ENCODE measurements at places on chromosomes 5 and 9.

DNA sequence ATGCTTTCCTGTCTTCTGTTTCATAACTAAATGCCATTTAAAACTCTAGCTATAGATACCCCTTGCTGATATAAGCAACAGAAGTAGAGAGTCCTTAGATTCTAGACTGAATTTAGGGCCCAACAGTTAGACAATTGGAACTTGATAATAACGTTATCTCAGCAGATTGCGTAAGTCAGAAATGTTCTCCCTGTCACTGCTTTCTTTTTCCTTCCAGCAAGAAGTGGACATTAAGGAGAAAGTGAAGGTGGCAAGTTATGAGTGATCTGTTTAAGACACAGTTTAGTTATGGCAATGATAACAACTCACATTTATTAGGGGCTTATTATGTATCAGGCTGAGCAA, 6.9 kb upstream of the GLIS3 start:
- no peak for DNase-seq

DNA sequence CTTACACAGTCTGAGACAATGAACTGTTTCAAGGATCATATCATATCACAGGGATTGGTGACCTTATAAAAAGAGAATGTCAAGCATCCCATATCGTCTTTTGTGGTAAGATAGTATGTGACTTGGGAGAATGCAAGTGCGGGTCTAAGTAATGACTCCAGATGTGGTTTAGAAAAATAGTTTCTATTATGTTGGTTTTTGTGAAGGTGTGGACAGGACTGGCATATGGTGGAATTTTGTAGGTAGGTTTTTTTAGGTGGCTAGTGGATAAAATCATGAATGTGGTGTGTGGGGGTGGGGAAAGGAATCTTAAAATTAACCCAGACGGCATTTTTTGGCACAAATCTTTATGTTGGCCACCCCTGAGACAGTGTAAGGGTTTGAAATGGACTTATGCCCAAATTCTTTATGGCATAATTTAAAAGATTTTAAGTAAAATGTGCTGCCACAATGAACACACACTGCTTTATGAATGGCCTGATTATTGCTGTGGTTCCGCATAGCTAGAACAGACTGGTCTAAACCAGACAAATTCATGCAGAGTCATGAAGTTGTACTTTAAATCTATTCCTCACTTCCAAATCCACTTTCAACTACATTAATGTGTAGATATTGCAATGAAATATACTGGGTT, 204.8 kb upstream of the HAPLN1 start:
- no peak for DNase-seq

DNA sequence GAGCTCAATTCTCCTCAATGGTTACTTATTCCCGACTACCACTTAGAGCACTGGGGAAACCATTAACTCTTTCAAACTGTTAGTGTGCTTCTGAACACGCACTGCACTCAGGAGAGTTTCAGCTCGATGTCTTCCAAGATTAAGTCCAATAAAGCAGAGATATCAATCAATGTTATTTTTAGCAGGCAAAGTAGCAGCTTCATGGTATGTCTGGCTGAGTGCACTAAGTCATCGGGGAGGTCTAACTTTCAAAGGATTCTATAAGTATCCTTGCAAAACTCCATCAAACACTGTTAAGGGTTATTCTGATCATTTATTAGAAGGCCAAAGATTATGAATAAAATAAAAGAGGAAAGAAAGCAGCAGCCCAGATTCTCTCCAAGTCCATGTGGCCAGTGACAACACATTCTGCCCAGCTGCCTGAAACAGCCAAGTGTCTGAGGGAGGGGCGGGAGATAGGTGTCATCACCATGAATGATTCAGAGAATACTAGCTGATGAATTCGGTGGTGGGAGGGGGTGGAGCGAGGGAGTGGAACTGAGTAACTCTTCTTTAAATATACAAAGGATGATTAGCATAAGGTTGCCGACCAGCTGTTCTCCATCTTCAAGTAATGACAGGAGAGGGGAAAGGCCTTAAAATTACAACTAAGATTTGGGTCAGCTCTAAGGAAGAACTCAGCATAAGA, 21.3 kb downstream of the NREP start:
- DNase-seq, result no peak

DNA sequence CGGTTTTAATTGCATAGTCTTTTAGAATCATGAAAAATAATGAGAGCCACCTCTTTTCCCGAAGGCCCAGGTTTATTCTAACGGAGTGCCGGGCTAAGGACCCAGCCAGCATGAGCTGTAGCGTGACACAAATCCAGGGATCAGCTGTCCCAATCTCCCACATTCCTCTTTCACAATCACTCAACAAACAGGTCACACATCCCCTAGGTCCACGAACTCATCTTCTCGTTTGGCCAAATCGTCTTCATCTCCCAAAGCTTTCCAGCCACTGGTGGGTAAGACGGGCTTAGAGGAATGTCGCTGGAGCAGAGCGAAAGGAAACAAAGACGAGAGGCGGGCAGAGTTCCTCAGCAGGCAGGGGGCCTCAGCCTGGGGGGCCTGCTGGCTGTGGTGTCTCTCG, 55.5 kb upstream of the GOLPH3 start:
- no peak for DNase-seq

DNA sequence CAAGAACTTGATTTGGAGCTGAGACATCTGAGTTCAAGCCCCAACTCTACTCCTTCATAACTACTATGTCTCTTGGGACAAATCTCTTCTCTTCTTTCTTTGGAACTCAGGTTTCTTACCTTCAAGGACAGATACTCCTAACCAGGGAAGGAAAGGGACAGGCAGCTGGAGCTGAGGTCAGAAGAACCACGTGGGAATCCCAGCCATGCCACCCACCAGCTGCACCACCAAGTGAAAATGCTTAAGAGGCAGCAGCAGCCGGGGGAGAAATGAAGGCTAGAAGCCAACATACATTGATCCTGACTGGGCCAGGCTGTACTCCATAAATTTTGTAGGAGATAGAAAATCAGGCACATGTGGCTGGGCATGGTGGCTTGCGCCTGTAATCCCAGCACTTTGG, 9.6 kb upstream of the OR5C1 start:
- peak; percentile 2 for DNase-seq

GRCh38 chr5:93591323-93591945, 8.4 kb downstream of the NR2F1 start:
- no peak for DNase-seq

GRCh38 chr5:173020643-173021042, 35.5 kb upstream of the CREBRF start:
- no peak for DNase-seq

- no peak for DNase-seq
These were observed 460.2 kb downstream of the NR2F1-AS1 start for GRCh38 chr5:93120771-93121170.

GRCh38 chr9:70031141-70031545, 12.5 kb upstream of the MAMDC2 start:
- no peak for DNase-seq

- no peak for DNase-seq
These were observed 7.4 kb downstream of the PTPRD start for GRCh38 chr9:10605388-10605787.

GRCh38 chr5:174065528-174066197, 20.2 kb downstream of the NSG2 start:
- DNase-seq, result no peak

DNA sequence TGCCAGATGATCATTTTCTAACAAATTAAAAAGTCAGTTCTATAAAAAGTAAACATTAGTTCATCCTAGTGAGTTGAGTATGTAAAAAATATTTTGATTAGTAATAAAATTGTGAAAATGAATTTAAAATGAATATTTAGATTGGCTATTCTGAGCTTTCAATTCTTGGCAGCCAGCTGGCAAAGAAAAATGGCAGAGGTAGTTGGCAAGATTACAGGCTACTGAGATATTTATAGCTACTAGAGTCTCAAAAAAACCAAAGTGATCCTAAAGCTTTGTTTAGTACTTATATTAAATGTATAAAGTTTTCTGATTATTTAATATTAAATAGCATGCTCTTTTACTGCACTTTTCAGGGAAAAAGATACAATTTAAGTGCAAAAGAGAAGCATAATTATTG, 25.0 kb downstream of the SGTB start:
- no peak for DNase-seq

- DNase-seq, result peak; percentile 32
These were observed 12.2 kb downstream of the IL9 start for GRCh38 chr5:135883441-135883840.

GRCh38 chr5:32413466-32414263, 30.9 kb downstream of the ZFR start:
- no peak for DNase-seq

GRCh38 chr9:33082538-33083326, 6.3 kb upstream of the SMU1 start:
- DNase-seq, result no peak

GRCh38 chr9:130354806-130355205, 89.2 kb downstream of the HMCN2 start:
- no peak for DNase-seq

GRCh38 chr9:21777701-21778100, 24.7 kb upstream of the MTAP start:
- DNase-seq, result no peak

- no peak for DNase-seq
These were observed 374.7 kb upstream of the WWC1 start for GRCh38 chr5:167916706-167917105.

- no peak for DNase-seq
These were observed 59.5 kb downstream of the RAD23B start for GRCh38 chr9:107342476-107343161.

GRCh38 chr5:137280656-137281055, 218.5 kb downstream of the SPOCK1 start:
- no peak for DNase-seq

- no peak for DNase-seq
These were observed 105.3 kb upstream of the SPATA31D4 start for GRCh38 chr9:81822967-81823366.

DNA sequence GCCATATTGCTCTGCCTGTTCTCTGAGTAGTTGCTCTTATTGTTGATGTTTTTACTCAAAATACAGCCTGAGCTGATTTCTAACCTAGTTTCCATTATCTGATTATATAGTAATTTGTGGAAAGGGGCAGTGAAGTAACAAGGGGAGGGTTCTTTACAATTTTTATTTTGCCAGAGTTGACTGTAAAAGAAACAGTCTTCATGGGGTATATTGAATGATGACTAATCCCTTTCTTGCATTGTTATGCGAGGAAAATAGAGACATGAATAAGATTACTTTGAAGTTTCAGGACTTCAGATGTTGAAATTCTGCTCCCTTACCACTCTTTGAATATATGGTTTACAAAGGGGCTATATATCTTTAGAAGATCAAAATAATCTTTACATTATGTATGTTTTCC, 9.1 kb upstream of the LRRC70 start:
- no peak for DNase-seq

DNA sequence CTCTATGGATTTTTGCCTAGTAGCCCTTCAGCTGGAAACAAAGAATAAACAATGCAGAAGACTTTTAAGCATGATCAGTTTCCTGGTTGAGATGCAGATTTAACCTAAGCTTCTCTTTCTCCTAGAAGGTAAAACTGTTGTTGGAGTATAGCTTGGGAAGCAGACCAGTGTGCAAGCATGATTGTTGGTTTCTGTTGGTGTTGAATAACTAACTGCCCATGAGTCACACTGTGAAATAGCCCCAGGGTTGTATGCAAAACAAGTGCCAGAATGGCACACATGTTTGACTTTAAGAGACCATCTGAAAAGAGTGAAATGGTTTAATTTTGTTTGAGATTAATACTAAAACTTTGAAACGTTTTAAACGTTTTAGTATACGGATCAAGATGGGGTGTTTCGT, 227.1 kb downstream of the ARHGEF28 start:
- DNase-seq, result no peak

GRCh38 chr5:156934450-156935211, 28.4 kb downstream of the TIMD4 start:
- peak; percentile 35 for DNase-seq

DNA sequence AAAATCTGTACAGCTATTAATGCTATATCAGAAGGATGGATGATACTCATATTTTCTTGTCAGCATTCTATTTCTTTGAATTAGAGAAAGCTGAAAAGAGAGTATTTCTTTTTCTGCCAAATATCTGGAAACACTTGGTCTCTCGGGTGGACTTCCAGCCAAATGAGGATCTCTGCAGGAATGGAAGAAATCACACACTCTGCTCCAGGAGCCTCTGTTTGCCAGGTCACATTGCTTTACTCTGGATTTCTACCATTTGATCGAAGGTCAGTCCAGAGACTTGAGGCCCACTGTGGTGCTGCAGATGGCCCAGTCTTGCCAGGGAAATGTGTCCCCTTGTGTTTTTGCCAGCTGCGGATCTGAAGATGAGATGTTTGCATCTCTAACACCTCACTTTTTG, 154.1 kb downstream of the PCSK1 start:
- no peak for DNase-seq

- no peak for DNase-seq
These were observed 17.1 kb upstream of the TOR1B start for GRCh38 chr9:129785866-129786265.

DNA sequence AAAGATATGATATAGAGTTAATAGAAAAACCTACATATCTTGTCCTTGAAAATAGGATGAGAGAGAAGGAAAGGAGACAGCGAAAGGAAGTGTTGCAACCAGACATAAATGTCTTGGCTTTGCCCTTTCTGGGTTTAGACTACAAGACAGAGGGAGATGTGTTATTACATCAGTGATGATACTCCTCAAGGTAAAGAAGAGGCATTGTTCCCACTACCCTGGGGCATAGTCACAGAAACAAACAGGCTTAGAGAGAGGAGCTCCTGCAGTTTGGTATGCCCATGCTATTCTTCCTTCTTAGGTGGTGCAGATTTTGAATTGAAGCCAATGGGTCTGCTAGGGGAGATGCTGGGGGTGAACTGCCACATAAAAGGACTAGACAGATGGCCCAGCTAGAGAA, 166.8 kb upstream of the RFX3 start:
- no peak for DNase-seq

- no peak for DNase-seq
These were observed 1457.5 kb upstream of the CDH9 start for GRCh38 chr5:28495876-28496275.

DNA sequence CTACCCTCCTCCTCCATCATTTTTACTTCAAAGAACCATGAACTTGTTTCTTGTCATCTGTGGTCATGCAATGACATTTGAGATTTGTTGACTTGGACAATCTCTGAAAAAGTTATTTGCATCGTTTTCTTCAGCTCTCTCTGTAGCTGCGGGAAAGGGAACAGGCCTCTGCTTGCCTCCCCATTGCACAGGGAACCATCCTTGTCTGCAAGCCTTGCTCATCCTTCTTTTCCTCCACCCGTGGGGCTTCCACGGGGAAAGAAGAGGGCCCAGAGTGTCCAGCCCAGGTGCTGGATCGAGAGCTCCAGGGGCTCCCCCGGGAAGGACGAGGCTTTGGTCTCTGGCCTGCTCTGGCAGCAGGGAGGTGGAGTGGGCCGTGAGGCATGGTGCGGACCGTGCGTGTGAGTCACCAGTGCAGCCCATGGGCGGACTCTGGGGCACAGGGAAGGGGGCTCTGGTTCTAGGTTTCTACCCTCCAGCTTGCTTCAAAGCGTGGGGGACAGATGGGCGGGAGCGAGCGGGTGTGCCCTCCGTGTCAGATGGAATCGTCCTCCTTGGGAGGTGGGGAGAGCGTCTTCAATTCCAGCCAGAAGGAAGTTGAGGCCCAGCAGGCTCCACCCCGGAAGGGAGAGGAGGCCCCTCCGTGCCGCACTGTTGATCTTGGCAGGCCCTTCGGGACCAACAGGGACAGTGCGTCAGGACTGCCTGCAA, 6.0 kb upstream of the IRX4 start:
- DNase-seq, result no peak

GRCh38 chr9:71767776-71768321, 464 bp downstream of the CEMIP2 start:
- DNase-seq, result no peak

GRCh38 chr5:39137819-39138451, 63.7 kb upstream of the RICTOR start:
- DNase-seq, result no peak
